Natural killer cell (primary cell): ENCODE measurements at places on chromosomes 11 and 22.

DNA sequence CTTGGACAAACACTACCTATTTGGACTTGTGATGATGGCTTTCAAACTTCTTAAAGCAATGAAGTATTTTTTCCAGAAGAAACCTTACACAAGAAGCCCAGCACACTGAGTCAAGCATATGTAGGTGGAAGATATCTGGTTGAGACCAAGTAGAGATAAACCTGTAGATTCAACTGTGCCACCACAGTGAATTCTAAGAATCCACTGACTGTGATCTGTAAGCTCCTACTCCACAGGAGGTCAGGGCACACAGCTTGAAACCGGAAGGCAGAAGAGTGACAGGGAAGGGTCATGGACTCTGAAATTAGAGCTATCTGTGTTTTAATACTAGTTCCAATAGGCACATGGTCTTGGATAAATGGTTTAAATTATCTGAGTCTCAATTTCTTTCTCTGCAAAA is 404.5 kb downstream of the ETS1 start:
- no peak for DNase-seq

- peak; percentile 64 for DNase-seq
These were observed 16.0 kb upstream of the PHLDA2 start for GRCh38 chr11:2945031-2945756.

DNA sequence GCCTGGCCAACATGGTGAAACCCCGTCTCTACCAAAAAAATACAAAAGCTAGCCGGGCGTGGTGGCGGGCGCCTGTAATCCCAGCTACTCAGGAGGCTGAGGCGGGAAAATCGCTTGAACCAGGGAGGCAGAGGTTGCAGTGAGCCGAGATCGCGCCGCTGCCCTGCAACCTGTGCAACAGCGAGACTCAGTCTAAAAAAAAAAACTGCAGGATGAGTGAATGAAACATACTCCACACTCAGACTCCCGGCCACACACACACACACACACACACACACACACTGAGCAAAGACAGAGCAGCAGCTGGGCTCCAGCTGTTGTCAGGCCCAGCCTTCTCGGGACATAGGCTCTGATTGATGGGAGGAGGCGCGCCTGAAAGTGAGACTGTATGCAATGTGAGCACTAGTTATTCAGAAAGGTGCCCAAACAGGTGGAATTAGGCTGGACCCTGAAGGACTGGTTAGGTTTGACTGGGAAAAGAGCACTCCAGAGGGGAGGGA is 1.5 kb upstream of the PLEKHA7 start:
- DNase-seq: no peak

- peak; percentile 93 for DNase-seq
These were observed 2.7 kb downstream of the ADM start for GRCh38 chr11:10307400-10308200.

DNA sequence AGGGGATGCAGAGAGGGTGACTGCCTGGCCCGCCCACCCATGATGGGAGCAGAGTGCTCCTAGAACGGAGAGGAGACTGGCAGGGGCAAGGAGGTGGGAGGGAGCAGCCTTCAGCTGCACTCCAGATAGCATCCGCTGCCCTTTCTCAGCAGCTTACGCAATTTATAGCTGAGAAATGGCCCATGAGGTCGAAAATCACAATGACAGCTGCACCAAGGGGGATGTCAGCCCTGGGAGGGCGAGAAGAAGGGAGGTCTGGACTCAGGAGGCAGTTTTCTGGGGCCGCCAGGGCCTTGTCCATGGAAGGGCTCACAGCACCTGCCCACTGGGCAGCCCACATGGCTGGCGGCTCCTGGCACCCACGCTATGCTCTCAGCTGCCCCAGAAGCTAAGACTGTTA is 17.6 kb upstream of the MOB2 start:
- no peak for DNase-seq

DNA sequence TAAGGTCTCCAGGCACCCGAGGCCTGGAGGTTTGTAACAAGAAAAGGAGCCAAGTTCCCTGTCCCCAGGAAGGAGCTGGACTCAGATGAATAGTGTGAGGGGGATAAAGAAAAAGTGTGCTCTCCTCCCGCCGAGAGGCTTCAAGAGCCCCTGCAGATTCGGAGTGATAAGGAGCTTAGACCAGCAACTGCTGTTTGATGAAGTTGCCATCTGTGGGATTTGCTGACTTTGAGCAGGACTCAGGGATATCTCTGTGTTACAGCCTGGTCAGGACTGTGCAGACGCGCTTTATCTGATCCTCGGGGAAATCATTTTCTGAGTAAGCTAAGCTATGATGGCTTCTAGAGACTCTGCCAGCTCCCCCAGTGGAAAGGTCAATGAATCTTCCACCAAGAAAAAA is 1017.0 kb downstream of the TBC1D22A start:
- DNase-seq: no peak

- DNase-seq: no peak
These were observed 700 bp downstream of the TTC17 start for GRCh38 chr11:43359422-43359818.

DNA sequence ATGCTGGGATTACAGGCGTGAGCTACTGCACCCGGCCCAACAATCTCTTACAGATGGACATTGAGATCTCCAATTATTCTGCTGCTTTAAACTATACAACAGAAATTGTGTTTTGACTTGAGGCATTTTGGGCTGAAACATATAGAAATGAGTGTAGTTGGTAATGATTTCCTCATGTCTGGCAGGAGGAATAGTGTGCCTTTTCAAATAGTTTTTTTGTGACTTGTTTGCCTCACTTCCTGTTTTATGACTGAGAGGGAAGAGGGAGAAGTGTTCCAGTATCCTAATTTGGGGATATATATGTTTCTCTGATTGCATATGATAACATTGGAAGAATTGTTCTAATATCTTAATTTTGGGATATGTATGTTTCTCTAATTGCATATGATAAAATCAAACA is 40.2 kb downstream of the EP300 start:
- no peak for DNase-seq

GRCh38 chr11:134753771-134754520 is 341.9 kb upstream of the B3GAT1 start:
- no peak for DNase-seq

- DNase-seq: no peak
These were observed 103.5 kb downstream of the C11orf58 start for GRCh38 chr11:16841984-16842383.

DNA sequence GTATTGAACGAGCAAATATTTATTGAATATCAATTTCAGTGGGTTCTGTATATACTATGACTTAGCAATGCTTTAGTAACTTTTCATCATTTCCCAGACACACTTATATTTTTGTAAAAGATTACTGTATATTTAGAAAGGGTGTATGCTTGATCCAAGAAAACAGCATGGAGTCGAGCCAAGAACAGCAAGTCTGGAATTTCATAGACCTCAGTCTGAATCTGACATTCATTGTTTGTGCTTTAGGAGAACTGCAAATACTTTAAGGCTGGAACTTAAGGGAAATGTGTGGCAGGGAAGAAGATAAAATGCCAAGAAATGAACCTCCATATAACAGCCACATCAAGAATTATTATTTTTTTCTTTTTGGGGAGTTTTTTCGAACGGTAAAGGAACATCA is 1156.8 kb downstream of the LRRC4C start:
- no peak for DNase-seq

GRCh38 chr11:2168286-2169004 is 3.2 kb downstream of the TH start:
- no peak for DNase-seq

DNA sequence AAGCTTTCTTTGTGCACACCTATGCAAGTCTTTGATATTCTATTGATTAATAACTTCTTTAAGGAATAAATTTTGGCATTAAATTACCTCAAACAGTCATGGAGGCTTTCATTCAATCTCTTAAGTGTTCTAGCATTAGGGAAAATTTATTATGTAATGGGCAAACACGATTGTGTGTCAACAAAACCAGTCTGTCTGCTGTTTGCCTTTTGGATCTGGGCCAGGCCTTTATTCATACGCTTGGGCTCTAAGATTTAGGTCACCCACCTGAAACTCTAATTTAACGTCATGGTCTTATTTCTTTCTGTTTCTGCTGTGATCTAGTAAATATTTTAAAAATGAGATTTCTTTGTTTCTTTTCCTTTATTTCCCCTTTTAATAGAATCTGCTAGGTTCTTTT is 1270.6 kb downstream of the LRRC4C start:
- DNase-seq: no peak

DNA sequence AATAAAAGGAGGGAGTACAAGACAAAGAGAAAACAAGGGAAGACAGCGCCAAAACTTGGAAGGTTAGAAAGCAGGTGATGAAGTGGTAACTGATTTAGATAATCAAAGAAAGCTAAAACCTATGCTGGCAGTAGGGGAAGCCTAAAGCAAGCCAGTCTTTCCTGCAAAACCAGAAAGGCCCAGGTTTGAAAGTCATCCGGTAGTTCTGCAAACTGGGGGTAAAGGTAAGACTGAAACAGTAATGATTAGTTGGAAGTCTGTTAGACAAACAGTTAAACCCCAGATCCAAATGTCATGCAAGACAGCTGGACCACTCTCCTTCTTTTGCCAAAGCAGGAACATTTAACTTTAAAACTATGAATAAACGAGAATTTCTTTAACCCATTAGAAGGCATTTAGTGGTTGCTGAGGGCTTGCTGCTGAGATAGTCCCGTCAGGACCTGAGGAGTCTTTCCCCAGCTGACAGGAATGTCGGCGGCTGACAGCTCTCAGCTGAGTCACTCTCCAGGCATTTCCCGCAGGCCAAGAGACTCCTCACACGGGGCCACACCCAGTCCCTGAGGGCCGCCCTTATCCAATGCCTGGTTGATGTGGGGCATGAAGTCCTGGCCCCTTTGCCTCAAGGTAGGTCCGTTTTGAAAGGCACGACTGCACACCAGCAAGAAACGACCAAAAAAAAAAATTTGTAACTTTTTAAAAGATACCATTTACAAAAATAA is 36.3 kb upstream of the CFAP300 start:
- DNase-seq: no peak

DNA sequence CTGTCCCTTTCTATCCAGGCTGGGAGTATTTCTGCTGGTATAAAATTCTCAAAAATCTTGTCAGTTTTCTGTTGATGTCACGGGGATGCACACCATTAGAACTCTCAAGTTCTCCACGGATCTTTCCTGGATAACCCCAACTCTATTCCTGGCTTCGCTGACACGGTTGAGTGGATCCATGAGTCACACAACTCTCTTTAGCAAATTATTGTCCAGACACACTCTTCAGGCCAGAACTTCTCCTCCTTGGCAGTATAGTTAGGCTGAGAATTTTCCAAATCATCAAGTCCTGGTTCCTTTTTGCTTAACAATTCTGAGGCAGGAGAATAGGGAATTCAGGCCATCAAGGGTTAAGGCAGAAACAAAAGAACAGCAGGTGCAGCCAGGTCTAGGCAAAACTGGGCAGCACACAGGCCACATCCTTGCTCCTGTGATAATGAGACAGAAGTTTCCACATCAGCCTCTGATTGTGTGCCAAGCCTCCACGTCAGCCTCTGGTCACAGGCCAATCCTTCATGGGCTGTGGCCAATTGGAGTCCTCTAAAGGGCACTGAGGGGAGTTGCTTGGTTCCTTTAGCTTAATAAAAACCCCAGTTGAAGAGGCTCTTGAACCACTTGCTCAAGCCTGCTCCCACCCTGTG is 5.7 kb upstream of the ACAT1 start:
- DNase-seq: no peak

GRCh38 chr11:17217401-17217800 is 9.6 kb upstream of the PIK3C2A start:
- no peak for DNase-seq

- no peak for DNase-seq
These were observed 35.2 kb upstream of the PRODH start for GRCh38 chr22:18971321-18971751.

GRCh38 chr11:112511911-112512310 is 251.3 kb upstream of the PLET1 start:
- no peak for DNase-seq

DNA sequence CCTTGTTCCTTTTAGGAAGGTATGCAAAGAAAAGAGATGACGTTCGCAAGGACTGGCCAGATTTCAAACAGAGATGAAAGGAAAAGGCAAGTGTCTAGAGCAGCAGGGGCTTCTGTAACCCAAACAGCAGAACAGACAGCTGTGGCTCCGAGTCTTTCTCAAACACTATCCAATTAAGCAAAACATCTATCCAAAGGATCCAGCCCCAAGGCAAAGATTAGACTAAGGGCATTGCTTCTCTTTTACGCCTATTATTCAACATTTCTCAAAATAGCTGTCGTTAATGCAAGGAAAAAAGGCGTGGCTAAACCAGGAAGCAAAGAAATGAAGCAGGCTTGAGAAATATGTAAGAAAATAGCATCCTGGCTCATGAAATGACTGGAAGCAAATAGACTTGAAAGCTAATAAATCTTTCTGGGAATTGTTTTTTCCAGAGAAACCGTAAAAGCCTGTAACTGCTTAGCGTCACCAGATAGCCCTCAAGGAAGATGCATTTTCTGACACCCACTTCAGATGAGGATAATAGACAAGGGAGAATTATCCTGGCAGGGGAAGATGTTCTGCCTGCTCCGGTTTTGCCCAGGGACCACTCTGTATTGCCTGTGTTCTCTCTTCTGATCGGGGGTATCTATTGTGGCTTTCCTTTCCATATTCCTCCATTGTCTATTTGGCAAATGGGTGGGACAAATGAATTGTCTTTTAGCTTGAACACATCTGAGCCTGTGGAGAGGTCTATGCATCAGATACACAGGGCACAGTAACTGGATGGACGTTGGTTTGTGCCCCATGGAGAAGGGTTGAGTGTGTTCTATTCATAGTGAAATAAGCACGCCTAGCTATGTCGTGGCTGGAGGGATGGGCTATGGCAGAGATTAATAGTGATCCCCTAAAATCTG is 20.2 kb downstream of the C11orf96 start:
- DNase-seq: no peak

DNA sequence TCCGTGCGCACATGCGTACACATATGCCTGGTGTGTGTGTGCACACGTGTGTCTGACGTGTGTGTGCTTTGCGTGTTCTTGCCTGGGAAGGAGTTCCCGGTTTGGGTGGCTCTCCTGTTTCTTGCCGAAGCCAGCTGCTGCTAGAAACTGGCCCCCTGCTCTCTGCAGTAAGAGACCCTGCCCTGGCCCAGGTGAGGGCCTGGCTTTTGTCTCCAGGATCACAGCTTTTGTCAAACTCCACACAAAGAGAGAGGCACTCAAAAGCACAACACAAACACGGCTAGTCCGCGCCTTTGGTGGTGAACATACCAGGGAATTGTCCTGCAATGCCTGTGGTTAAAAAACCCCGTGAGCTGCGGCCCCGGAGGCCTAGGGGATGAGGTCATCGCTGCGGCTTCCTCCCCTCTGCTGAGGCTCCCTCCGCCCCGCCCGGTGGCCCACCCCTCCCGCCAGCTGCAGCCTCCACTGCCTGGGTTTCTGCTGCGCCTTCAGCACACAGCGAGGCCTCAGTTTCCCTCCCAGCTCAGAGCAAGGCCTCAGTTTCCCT is 88.9 kb downstream of the KCNQ1 start:
- DNase-seq: peak; percentile 42
